CD8-positive, alpha-beta memory T cell (primary cell): ENCODE measurements at places on chromosomes 2 and 18.
A peak's percentile ranks its signal among the peaks of the same experiment; 100 is the strongest.

- DNase-seq, result no peak
Measured at GRCh38 chr2:150729495-150729955, 242.1 kb upstream of the RND3 start.

GRCh38 chr2:96260387-96261260, 5.2 kb downstream of the TMEM127 start:
- DNase-seq, result peak; percentile 29

- DNase-seq, result no peak
Measured at GRCh38 chr2:95010718-95011117, 14.8 kb upstream of the MAL start.

DNA sequence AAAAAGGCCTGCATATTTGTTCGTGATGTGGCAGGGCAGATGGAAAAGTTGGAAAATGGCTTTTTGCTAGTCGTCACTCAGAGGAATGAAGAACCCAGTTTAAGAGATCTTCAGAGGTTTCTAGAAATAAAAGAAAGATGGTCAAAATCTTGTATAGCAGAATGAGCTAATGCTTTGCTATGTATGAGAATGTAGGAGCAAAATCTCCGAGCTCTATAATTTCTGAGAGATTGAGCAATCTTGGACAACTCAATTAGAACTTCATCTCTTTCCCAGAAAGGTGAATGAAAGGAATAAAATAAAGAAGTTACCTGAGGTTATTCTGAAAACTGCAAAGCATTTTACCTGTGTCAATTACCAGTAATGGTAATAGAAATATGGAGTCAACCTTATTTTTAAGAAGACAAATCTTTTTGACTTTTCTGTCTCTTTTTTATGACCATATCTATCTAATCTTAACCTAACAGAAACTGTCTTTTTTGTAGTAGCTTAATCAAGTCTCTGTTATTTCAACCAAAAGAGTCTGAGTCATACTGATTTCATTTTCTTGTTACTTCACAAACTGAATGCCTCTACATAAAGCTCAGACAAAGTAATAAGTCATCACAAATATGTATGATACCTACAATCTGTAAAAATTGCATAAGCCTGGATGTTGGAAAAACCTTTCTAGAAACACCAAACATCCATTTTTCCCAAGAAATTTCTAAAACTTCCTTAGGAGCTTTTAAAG, 32.5 kb downstream of the CCDC68 start:
- no peak for DNase-seq

DNA sequence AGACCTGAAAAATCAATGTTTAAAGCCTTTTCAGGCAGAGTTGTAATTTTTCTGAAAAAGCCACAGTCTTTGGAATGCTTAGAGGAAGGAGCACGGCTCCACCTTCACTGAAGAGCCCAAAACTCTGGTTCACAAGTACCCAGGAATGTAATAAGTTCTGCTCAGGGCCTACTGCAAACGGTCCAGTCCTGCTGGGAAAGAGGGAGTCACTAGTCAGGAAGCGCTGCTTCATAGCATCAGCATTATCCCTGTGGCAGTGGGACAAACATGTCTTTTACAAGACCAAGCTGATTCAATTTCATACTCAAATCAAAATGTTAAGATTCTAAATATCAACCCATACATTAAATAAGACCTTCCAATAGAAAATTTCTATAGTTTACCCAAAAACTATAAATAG, 152.9 kb upstream of the PGAP1 start:
- no peak for DNase-seq

DNA sequence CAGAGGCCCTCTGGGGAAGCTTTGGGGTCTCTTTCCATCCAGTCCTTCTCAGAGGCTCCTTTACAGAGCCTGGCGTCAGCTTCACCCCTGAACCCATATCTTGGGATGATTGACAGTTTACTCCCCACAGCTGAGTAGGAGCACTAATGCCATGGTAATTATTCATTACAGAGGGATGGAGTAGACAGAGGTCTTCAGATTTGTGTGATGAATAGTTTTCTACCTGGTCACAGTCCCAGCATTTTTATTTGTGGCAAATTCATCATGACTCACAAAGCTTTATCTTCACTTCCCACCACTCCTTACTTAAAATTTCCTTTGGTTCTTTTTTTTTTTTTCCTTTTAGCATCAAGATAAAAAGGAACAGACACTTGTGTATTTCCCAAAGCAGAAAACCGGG, 104.2 kb downstream of the CCDC85A start:
- DNase-seq, result no peak

- DNase-seq, result no peak
Measured at GRCh38 chr2:237458519-237458918, 28.5 kb upstream of the MLPH start.

DNA sequence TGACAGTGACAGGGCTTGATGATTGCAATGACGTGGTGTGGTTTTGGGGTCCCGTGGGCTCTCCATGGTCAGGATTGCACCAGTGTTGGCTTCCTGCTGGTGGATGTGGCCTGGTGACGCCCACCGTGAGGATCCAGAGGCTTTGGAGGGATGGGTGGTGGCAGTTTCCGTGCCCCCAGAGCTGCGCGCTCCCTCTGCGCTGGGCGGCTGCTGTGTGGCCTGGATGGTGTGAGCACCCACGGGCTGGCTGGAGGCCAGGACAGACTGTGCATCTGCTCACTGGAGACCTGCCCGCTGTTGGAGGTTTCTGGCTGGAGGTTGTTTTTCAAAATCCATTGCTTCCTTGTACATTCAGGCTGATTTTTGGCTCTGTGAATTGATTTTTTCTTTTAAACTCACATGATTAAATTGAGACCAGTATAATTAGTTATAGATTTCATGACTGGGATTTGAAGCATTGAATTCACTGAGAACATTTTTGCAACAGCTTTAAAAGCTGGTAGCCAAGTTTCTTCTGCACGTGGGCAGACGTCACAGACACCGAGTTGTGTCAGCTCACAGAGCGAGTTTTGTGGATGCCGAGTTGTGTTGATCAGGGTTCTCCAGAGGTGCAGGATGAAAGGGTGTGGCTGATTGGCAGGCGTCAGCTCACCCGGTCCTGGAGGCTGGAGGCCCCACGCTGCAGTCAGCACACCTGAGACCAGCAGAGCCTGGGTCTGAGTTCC, 72.7 kb downstream of the KCNG2 start:
- no peak for DNase-seq

DNA sequence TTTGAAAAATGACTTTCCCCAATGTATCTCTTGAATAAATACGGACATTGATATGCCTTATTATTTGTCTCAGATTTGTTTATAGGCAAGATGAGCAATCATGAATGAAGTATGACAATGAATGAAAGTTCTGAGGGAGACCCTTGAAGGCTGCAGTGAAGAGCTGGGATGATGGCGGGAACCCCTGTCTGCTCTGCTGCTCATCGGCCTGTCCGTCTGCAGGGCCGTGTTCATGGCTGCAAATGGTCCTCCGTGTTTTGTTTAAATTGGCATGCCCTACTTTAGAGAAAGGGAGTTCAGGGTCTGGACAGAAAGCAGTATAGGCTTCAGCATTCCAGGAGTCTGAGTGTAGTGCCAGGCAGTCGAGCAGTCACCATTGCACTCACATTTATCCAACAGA, 1.2 kb upstream of the HS1BP3 start:
- DNase-seq, result peak; percentile 8

GRCh38 chr2:64267699-64268098, 123.5 kb upstream of the PELI1 start:
- DNase-seq, result no peak

GRCh38 chr2:180412219-180412618, 405.1 kb upstream of the CWC22 start:
- no peak for DNase-seq

DNA sequence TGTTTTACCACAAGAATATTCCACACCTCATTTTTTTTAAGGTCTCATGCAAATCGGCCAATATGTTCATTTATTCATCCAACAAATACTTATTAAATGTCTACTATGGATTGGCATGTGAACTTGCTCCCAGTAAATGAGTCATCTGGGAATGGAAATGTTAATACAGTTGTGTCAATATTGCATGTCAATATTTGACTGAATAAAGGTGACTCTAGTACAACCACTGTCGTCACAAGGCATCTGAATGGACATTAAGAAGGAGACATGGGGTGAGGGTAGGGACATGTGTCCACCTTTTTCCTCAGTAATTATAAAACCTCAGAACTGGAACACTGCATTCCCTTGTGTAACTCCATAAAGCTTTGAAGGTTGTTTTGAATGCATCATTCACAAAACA, 365.4 kb downstream of the ADCYAP1 start:
- DNase-seq, result no peak

GRCh38 chr2:217438136-217438535, 564.7 kb downstream of the TNS1 start:
- no peak for DNase-seq

DNA sequence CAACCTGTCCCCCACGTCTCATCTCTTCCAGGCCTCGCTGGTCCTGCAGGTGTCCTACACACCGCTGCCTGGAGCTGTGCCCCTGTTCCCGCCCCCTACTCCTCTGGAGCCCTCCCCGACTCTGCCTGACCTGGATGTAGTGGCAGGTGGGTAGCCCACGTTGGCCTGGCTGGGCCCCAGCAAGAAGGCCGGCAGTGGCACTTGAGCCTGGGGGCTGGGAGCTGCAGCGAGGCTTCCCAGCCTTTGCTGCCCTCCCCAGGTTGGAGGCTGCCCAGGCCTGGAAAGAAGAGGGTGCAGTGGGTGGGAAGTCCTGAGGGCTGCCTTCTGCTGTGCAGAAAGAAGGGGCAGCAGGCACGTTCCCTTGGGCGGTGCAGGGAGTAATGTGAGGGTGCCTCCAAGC, 58.4 kb downstream of the DYSF start:
- DNase-seq, result no peak

- no peak for DNase-seq
Measured at GRCh38 chr2:9008951-9009664, 5.6 kb upstream of the MBOAT2 start.

GRCh38 chr2:25655316-25655715, 18.1 kb downstream of the DTNB start:
- DNase-seq, result no peak

DNA sequence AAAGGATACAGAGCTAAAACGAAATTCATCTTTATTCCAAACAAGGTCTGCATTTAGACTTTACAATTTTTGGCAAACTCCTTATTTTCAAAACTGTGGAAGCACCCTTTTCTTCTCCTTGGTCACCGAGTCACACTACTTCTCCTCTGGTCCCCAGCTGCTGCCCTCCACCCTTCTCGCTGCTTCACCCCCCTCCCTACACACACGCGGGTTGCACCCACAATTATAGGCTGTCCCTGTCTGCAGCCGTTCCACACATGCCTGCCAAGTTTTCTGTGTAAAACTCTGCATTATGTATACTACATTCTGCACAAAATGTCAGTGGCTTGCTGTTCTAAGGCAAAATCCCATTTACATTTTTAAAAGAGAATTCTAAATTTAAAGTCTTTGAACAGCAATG, 63.5 kb downstream of the PTPN2 start:
- no peak for DNase-seq

DNA sequence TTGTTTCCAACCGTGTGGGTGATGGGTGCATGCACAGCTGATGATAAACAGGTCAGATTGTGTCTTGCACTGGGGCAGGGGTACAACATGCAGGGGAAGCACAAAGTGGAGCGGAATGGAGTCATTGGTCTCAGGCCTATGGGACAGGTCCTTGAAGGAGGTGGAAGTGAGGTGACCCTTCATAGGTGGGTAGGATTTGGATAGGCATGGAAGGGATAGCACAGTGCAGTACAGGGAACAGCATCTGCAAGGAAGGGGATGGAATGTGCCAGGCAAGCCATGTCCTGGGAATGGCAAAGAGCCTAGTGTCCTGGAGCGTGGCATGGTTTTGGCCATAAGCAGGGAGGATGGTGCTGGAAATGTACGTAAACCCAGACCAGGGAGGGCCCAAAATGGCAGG, 143.9 kb downstream of the CAPN13 start:
- DNase-seq, result no peak

- DNase-seq, result peak; percentile 51
Measured at GRCh38 chr2:10835052-10835970, 22.7 kb upstream of the PDIA6 start.

DNA sequence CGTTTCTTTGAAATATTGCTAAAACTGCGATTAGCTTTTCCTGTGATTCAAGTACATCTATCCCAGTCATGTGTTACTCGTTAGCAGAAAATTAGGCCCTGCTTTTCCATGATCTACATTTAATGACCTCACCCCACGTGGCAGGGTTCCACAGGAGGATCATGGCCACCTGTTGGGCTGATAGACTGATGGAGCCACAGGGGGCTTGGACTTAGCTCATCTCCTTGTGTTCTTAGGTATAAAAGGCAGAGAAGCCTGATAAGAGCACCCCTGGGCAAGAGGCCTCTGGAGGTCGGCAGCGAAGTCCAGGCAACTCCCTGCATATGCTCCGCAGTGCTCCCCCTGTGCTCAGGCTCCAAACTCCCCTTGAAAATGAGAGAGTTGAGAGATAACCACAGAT, 12.9 kb downstream of the FZD7 start:
- no peak for DNase-seq

- no peak for DNase-seq
Measured at GRCh38 chr18:23424616-23425015, 28.5 kb upstream of the RIOK3 start.

GRCh38 chr18:27363872-27364271, 178.8 kb upstream of the CHST9 start:
- DNase-seq, result no peak

DNA sequence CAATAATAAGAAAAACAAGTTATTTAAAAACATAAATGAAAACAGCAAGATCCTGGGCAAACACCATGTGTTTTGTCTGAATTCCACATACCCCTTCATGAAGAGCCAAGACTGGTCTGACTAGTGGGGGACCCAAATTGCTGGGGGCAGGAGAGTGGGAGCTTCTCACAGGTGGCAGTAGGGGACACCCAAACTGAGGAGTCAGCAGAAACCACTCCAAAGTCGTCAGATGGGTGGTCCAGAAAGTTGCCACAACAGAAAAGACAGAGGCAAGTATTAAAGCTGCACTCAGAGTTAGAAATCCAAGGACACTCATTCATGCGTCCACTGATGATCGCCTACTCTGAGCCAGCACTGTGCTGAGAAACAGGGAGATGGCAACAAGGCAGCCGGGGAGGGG, 12.3 kb upstream of the LCLAT1 start:
- no peak for DNase-seq

GRCh38 chr2:20511130-20511529, 64.3 kb downstream of the RHOB start:
- DNase-seq, result no peak

- no peak for DNase-seq
Measured at GRCh38 chr2:30201990-30202389, 29.3 kb upstream of the LBH start.

GRCh38 chr2:11154923-11155380, 315 bp upstream of the SLC66A3 start:
- peak; percentile 99 for DNase-seq

DNA sequence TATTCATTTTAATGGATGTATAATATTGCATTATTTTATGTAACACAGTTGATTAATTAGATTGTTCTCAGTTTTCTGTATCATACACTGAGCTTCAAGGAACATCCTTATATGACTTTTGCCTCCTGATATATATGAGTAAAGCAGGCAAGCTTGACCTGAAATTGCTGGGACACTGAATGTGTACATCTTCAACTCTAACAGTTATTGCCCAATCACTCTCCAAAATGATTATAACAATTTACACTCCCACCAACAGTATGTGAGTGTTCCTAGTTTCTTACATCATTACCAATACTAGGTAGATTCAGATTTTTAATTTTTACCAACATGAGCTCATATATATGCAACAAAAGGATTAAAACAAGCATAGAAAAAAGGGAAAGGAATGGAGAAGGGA, 379.4 kb downstream of the SETBP1 start:
- DNase-seq, result no peak

GRCh38 chr18:55003695-55004094, 44.4 kb upstream of the CCDC68 start:
- no peak for DNase-seq

- no peak for DNase-seq
Measured at GRCh38 chr2:195763866-195764265, 106.8 kb downstream of the SLC39A10 start.

GRCh38 chr18:3510024-3510423, 60.1 kb downstream of the TGIF1 start:
- no peak for DNase-seq
